ENCODE measurements at places on chromosomes 5 and 9.

- no peak for DNase-seq
These were observed 79.1 kb upstream of the CPEB4 start for GRCh38 chr5:173809014-173809413.

GRCh38 chr9:133449760-133450159 lies 10.0 kb upstream of the CACFD1 start:
- DNase-seq = no peak

GRCh38 chr5:68112658-68113057 lies 102.9 kb upstream of the PIK3R1 start:
- no peak for DNase-seq

DNA sequence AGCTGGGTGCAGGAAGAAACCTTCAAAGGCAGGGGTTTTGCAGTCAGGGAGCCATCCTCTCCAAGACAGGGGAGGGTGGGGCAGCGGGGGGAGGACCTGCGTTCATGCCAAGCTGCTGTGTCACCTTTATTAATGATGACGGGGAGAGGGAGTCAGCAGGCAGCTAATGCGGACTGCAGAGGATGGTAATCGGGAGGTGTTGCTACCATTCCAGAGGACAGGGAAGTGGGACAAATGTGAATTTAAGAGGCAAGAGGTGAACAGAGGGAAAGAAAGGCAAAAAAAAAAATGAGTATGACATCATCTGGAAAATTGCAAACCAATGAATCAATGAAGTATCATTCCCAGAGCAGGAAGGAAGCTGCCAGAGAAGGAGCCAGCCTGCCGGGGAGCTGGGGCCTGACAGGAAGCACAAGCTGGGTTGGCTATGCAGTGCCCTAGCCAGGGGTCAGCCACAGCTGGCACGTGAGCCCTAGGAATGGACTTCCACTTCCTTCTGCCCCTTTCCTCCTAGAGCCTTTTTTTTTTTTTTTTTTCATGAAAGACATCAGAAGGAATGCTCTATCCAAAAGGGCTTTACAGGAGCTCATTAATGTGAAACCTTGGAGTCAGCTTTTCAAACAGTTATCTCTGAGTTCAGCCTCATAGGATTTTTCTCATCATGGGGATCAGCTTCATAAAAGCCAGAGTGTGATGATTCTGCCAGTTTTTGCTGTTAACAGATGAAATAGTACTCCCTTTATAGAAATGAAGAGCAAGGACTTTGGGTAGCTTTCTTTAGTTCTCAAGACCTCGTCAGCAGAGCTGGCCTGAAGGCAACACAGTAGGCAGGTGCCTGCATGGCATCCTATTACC lies 9.2 kb downstream of the INSYN2B start:
- peak; percentile 86 for DNase-seq

DNA sequence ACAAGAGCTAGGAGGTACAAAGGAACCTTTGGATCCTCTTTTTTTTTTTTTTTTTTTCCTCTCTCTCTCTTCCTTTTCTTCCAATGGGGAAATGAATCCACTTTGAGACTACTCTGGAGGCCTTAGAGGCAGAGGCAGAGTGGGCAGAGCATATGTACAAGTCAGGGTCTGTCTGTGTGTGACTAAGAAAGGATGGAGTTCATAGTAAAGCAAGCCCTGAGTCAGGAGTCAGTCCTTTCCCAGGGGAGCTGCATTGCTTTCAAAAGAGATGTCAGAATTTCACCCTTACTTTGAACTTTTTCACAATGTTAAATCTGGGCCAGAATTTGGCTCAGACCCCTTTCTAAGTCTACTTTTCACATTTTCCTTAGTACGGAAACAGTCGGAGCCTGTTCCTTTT lies 792.4 kb upstream of the C9orf72 start:
- no peak for DNase-seq

DNA sequence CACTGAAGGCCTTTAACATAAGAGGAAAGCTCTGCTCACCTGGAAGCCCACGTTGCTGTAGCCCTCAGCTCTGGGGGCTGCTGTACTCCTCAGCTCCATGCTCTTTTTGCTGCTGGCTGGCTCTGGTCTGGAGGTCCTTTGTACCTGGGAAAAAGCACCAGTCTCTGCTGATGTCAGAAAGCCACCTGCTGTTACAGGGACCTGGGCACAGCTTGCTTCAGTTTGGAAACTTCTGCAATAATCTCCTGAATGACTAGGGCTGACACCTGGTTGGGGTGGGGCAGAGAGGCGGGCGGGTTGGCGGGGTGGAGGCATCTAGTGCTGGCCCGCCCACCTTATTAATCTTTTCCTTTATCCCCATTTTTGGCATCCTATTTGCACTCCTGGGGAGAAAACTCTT lies at the start of gene SLC28A3:
TSS of gene SLC28A3 (minus strand) at position 224 of the 400 bp plus-strand sequence. CDS start at position 99, 125 bp downstream.
- no peak for DNase-seq

- no peak for DNase-seq
These were observed 92.7 kb downstream of the RFX3 start for GRCh38 chr9:3433066-3433465.

DNA sequence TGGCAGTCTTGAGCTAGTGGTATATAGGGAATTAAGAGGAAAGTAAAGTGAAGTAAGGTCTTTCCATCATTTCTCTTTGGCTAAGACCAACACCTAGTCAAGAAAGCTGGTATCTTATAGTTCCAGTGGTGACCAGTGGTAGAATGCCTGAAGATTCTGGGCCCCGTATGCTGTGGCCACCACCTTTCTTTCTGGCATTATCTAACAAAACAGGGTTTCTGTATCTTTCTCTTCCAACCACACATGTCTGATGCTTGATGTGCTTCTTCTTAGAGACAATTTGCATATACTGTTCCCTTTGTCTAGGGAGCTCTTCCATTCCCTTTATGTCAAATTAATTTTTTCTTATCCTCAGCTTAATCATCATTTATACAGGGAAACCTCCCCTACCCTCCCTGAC lies 109.9 kb upstream of the SSBP2 start:
- DNase-seq = no peak

GRCh38 chr5:1297243-1297642 lies 2.4 kb upstream of the TERT start:
- DNase-seq = no peak

- DNase-seq = no peak
These were observed 13.9 kb upstream of the UBE2QL1 start for GRCh38 chr5:6434731-6435130.

DNA sequence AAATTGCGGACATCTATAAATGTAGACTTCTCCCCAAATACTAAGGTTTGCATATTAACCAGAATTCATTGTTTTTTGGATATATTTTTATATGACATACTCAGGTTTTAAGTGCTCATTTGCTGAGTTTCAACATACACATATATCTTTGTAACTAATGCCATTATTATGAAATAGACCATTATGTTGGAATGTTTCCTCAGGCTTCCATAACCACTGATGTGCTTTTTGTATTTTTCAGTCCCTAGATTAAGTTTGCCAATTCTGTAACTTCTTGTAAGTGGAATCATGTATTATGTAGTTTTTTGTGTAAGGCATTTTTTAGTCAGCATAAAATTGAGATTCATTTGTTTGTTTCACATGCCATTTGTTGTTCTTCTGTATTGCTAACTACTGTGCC lies 32.1 kb downstream of the HSPA4 start:
- no peak for DNase-seq

DNA sequence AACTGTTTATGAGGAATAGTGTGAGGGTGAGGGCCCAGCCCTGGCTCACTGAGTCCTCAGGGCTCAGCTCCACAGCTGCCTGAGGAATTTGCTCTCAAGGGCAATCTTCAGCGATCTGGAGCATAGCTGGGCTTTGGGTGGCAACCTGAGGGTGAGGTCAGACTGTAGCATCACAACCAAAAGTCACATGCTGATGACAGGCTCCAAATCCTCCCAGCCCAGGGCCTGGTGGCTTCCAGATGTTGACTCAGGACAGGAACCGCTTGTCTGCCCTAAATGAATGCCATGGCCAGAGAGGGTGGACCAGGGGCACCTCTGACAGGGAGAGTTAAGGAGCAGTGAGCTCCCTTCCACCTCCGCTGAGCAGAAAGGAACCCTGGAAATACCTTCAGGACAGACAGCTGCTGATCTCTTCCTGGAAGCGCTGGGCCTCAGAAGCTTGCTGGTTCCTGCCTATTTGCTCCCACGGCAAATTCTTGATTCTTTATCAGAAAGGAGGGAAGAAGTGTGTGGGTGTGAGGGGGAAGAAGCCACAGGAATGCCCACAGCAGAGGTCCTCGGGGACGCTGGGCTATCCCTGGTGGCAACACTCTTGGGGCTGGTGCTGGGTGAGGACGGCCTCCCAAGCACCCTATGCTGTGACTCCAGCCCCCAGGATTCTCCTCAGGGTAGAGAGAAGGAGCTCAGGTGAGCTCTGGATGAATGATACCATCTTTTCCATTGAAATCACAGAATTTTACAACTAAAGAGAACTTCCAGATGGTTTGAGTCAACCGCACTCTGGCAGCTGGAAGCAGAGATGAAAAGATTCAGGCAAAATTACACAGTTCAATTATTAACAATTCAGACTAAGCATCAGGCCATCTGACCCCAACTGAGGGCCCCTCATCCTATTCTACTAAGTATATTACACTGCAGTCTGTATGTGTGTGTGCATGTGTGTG lies 13.8 kb upstream of the CTSL start:
- DNase-seq = peak; percentile 19

DNA sequence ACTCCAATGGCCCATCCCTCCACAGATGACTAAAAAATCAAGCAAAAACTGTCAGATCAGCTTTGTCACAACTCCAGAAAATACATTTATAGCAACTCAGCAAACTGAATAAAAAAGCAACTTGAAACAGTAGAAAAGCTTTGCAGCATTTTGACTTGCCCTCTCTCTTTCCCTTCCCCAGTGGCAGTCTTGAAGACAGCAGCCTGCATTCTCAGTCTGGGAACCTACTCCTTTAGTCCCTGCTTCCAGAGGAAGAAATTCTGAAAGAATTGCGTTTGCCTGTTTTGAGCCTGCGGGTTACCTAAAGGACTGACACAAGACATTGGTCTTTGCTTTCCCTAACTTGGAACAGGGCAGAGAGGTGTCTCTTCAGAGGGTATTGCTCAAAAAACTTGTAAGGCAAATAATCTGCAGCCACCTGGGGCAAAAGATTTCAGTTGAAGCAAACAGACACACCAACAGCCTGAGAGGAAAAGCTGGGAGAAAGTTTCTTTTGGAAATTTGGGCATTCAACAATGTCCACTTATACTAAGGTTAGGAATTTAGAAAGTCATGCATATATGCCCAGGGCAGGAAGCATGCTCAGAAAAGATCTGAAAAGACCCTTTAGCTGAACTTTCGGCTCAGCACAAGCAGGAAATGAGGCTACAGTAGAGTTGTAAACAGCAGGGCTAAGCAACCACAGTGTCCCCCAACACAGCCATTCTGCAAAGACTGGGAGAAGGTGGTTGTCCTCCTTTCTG lies 15.2 kb upstream of the SLC35D2 start:
- peak; percentile 41 for DNase-seq

DNA sequence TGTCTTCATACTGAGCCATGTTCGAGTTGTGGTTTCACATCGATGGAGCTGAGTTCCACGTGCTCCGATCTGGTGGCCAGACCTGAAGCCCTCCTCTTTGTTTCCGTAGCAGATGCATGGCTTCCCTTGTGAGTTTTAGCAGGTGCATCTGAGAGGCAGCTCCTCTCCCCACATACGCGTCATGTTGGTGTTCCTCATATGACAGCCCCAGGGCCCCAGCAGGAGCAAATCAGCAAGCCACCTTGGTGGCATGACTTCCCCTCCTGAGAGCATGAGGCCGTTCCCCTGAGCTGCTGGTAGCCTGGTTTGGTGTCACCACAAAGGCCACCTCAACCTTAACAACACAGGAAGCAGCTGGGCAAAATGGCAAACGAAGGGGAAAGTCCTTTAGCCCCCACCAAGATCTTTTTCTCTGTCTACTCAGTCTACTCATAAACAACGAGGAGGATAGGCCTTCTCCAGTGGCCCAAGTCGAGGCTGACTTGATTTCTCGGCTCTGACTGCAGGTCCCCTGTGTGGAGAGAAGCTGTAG lies 5.9 kb downstream of the CYFIP2 start:
- DNase-seq = no peak

DNA sequence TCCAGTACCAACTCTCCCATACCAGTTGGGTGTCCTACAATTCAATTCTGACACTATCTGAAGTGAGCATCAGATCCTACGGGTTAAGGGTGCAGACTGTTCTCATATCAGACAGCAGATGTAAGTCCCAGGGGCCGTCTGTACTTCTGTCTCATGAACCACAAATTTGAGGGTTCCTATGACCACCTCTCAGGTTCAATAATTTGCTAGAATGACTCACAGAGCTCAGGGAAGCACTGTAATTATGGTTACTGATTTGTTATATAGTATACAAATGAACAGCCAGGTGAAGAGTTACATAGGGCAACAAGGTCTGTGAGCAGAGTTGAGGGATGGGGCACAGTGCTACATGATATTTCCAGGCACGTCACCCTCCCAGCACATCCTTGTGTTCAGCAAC lies 499.1 kb downstream of the DMAC1 start:
- DNase-seq = no peak

DNA sequence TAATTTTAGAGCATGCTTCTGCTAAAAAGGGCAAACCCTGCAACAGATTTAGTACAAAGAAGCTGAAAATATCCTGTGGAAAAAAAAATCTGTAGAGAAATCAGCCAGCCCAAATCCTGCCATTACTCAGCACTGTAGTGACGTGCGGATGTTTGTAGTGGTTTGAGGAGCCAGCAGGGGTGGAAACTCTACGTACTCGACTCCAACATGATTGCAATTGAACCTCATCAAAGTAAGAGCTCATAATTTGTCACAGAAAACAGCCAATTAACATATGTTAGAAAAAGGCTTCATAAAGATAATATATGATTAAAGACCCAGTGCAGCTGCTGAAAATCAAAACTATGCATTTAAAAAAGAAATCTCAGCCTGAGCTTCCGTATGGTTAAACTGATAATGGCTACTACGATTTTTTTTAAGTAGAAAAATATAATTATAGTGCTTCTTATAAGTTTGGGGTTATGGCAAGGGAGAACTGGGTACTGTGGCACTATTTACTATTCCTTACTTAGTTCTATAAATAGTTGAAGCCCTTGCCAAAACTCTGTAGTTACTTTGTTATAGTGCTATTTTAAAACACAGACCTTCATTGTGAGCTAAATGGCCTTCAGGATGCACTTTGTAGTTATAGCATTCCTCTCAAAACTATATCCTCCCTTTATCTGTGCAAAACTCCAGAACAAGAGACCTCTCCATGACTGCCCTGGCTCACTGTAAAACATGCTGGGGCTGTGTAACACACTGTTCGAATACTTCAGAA lies 49.4 kb downstream of the MEF2C start:
- DNase-seq = peak; percentile 90

- DNase-seq = no peak
These were observed 165.6 kb upstream of the ZNF462 start for GRCh38 chr9:106697390-106697749.

Data from dermis blood vessel endothelial cell (primary cell).